ENCODE measurements at places on chromosomes 16 and 17. TPM values are rescaled to one million over a fixed set of nuclear protein-coding genes. Genes with fewer than 3 reads are reported as not detected.

PPP1R27 gene
- not detected for polyA plus RNA-seq

KRT27 gene
- not detected for polyA plus RNA-seq

GSG1L2 gene
- not detected for polyA plus RNA-seq

TERB1 gene
- not detected for polyA plus RNA-seq

RUNDC3A gene
- not detected for polyA plus RNA-seq

GRIN2A gene
- not detected for polyA plus RNA-seq

TBC1D3G gene
- polyA plus RNA-seq: not detected

NECAB2 gene
- polyA plus RNA-seq: 0.24 TPM

CCL5 gene
- polyA plus RNA-seq: not detected

- DNase-seq: no peak
Measured at GRCh38 chr17:58557981-58558380, 43.5 kb upstream of the MTMR4 start.

GRCh38 chr17:80999536-81000333 is 8.1 kb downstream of the CHMP6 start:
- DNase-seq: no peak

DNA sequence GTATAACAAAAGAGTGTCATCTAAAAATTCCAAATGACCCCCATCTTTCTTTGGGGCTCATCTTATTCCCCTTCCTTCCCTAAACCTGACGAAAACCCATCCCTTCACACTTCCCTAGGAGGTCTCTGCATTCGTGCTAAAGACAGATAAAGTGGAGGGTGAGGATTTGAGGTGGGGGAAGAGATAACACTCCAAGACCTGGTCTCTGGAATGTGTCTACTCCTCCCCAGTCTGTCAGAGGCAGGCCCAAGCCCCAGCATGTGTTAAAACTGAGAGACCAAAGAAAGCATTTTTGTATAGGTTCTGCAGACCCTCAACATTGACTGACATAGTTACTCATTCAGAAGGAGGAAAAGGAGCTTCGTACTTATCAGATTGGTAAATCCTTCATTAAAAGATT is 11.0 kb upstream of the LHX1 start:
- DNase-seq: no peak

GRCh38 chr16:89988951-89989350 is 30.3 kb downstream of the DBNDD1 start:
- no peak for DNase-seq

- DNase-seq: no peak
Measured at GRCh38 chr17:29710520-29710884, 87.8 kb upstream of the CORO6 start.

- no peak for DNase-seq
Measured at GRCh38 chr17:63634163-63634562, 11.9 kb downstream of the MAP3K3 start.

DNA sequence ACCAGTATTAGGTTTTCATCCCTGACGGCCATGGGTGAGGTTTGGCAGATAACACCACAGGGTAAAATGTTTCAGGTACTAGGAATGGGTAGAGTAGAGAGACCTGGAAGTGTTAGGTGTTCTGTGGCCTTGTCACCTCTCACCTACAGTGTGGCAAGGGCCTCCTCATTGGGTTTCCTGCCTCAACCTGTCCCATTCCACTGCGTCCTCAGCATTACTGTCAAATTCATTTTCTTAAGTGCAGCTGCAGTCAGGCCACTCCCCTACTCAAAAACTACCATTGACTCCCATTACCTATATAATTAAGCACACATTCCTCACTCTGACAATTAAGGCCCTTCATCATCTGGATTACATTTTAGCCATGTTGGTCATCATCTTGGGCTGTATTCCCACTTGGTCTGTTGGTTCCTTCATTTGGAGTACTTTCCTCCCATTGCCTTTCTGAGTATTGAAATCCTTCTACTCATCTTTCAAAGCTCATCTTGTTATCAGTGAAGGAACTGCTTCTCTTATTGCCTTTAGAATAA is 64.5 kb downstream of the NUP88 start:
- DNase-seq: no peak

Data from AG04450 (cell line).